ENCODE measurements at places on chromosomes 7 and 10. TPM values are rescaled to one million over a fixed set of nuclear protein-coding genes. Genes with fewer than 3 reads are reported as not detected.

CTAGE8 gene
- total RNA-seq = 0.13 TPM

GRCh38 chr7:71414490-71414889, 282.5 kb downstream of the GALNT17 start:
- no peak for DNase-seq

DNA sequence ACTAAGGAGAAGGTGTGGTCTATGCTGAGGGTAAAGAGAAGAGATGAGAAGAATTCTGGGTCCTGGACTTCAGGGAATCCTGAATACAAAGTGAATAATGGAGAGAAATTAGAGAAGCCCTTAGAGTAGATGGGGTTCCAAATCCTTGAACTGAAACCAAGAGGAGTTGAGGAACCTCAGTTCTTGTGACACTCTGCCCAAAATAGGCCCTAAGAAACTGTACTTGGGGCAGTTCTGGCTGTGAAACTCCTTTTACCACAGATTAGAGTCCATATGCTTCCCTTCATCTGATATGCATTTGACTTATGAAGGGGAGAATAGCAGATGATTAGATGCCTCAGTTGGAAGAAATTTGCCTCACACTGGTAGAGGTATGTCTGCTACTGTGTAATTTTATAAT, 19.0 kb downstream of the TES start:
- no peak for DNase-seq

DNA sequence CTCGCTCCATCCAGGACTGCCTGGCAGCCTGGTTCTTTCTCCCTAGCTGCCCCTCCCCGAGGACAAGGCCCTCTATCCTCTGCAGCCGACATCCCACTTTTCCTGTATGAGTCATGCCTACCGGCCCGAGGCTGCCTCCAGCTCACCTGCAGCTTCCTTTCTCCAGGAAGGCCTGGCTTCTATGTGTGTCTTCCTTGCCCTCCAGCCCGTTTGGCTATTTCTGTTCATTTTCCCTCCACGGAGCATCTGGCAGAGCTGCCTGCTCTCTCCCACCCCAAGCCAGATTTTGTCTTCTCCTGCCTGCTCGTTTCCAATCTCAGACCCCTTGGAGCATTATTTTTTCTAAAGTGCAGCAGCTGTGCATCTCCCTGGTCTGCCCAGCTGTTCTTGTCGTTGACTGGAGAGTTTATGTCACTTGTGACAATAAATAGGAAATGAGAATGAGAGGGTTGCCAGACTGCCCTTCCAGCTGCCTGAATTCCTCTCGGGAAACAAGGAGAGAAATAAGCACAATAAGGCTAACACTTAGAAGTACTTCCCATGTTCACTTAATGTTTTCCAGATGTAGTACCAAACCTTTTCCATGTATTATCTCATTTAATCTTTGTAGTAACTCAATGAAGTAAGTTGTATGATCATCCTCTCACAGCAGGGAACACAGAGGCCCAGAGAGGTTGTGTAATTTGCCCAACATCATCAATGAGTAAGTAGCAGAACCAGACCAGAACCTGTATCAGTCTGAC, 19.7 kb downstream of the UBTD1 start:
- DNase-seq = peak; percentile 77
